ENCODE measurements at places on chromosomes 16 and 17.

DNA sequence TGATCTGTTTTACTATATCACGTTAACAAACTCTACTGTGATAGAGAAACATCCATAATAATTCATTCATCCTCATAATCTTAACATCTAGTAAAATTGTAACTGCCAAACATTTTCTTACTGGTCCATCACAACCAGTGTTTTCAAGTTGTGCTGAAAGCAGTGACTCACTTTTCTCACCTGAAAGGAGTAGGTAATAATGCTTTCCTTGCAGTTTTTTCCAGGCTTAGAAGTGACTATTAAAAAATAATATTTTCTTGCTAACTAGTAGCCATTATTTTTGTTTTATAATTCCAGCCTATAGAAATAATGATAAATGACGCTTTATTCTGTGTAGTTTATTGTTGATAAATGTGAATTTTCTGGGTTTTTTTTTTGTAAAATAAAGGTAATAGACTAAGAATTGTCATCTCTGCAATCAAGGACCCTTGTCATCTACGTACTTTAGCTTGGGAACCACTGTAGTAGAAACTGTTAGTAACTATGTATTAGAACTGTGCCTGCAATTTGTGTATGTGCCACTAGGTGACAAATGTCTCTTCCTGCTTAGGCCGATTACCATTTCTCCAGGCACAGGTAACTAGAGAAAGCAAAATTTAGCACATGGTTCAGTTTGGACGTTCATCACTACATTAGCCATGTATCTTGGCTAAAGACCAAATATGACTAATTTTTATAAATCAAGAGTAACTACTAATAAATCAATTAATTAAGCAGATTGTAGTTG lies 409.4 kb upstream of the ERCC4 start:
- no peak for DNase-seq

DNA sequence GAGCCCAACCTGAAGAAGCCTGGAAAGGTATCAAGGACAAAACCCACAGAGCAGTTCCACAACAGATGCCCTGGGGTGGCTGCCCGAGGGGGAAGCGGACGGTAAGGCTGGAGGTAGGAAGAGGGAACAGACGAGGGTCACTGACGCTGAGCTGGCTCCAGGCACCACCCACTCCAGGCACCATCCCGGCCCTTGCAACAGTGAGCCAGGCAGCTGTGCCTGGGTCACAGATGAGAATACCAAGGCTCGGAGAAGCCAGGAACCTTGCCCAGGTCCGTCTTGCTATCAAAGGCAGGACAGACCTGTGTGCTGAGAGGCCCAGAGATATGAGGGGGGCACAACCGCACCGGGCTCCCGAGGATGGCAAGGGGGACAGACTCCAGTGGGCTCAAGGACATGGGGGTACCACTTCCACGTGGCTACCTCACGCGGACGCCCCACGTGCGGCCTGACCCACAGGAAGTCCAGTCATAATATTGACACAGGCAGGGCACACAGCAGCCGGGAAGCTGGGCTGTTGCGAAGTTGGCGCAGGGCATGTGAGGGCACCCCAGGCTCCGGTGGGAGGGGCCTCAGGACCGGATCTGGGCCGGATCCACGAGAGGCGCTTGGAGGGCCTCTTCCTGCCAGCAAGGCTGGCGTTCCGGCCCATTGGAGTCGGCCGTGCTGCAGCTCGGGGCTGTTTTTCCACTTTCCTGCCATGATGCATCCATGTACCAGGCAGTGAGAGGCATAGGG lies 29.9 kb downstream of the PEMT start:
- DNase-seq = no peak

DNA sequence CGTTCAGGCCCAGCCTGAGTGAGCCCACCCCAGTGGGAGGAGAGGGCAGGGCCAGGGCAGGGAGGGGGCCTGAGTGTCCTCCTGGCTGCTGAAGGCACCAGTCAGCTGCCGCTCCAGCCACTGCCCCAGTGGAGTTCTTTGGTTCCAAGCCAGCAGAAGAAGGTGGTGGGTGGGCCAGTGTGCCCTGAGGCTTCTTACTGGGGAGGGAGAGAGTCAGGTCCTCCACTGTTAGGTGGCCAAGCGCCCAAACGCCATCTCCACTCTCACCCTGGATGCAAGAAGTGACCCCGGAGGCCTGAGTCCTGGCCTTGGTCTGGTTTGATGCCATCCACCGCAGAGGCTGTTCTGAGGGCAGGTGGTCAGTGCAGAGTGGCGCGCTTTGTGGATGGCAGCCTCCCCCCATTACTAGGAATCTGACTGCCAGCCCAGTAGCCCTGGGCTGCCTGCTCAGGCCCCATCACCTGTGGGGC lies 2.2 kb downstream of the RNF213 start:
- no peak for DNase-seq

DNA sequence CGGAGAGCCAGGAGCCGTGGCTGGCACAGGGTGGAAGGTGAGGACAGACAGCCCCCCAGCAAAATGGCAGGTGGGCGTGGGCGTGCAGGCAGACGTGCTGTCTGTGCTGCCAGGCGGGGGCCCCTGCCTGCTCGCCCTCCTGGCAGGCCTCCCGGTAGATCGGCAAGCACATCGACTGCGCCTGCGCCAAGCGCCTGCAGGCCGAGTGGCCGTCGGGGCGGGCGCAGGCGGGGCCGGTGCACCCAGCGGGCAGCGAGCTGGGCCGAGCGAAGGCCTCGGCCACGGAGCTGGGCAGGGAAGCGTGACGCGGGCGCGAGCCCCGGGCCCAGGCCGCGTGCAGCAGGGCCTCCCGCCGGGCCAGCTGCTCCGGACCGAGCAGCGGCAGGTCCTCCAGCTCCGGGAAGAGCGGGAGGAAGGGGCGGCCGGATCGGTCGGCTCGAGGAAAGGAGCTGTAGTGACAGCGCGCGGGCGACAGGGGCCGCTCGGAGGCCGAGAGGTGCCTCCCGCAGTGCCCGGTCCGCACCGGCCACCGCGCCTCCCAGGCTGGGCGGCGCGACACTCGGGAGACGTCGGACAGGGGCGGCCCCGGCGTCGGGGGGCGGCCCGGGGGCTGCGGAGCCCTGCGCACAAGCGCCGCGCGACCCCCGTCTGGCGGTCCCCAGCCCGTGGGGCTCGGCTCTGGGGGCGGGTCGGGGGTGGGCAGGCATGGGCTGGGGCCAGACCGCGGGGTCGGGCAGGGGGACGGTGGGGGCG lies 16.9 kb downstream of the GRIN2C start:
- no peak for DNase-seq

GRCh38 chr17:58513965-58514769 lies at the start of gene MTMR4:
TSS of gene MTMR4 (minus strand) at chr17:58514638. CDS start at chr17:58514407, 231 bp downstream.
- peak; percentile 84 for DNase-seq

GRCh38 chr17:3804503-3804931 lies 3.5 kb upstream of the ITGAE start:
- DNase-seq = no peak

GRCh38 chr17:50816771-50817751 lies 18.3 kb upstream of the WFIKKN2 start:
- DNase-seq = peak; percentile 64

- DNase-seq = no peak
These were observed 88.6 kb downstream of the ABCC1 start for GRCh38 chr16:16037970-16038369.

DNA sequence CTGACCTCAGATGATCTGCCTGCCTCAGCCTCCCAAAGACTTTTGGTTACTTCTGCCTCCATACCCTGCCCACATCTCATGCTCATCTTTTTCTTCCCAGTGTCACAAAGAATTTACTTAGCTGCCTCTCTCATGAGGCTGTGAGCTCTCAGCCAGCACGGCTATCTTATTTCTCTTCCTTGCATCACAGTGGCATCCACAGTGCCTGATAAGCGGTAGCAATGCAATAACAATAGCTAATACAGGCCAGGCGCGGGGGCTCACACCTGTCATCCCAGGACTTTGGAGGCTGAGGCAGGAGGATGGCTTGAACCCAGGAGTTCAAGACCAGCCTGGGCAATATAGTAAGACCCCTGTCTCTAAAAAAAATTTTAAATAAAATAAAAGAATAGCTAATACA lies 15.5 kb upstream of the MARVELD3 start:
- no peak for DNase-seq

DNA sequence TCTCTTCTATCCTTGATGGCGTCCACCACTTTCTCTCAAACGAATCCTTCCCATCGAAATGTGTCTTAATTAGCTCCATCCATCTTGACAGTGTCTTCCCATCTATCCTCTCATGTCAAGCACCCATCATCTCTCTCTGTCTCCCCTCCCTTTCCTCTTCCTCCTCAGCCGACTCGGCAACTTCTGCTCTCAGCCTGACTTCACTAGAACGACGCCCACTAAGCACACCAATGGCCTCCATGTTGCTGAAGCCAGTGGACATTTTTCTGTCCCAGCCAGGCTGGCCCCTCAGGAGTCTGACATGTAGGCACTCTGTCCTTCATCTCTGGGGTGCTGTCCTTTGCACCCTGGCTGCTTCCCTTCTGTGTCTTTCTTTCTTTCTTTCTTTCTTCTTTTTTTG lies 2.5 kb upstream of the SPATA20 start:
- no peak for DNase-seq

- DNase-seq = no peak
These were observed 66.9 kb downstream of the ZNF423 start for GRCh38 chr16:49788986-49789385.

DNA sequence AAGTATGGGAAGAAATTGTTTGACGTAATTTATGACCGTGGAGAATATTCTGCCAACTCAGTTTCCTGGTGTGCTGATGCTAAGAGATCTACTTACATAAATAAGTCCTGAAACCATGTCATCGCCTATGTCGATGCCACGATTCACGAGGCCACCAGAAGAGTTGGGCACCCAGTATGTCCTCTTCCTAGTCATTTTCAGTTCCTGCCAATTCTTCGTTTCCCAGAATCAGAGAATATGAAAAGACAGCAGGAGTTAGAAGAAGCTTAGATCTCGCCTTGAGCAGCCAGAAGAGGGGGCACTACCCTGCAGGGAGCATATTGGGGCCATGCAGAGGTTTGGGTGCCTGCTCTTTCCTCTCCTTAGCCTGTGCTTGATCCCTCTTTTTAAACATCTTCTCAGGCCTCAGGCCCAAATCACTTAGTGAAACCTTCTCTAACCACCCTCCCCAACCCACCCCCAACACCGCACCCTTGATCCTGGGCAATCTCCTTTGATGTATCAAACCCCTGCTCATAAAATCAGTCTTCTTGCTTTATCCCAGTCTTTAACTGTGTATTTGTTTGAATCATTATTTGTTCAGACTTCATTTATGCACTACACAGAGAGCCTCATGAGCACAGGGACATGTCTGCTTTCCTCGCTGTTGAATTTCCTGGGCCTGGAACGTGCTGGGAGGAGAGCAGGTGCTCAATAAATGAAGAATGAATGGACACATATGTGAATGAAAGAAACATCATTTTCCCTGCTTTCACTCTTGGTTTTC lies 12.2 kb upstream of the LONP2 start:
- peak; percentile 64 for DNase-seq

- no peak for DNase-seq
These were observed 72.5 kb downstream of the CDH13 start for GRCh38 chr16:82699260-82699659.

- no peak for DNase-seq
These were observed 409.6 kb downstream of the GRIN2A start for GRCh38 chr16:9772526-9773225.
